Stimulated activated CD4-positive, alpha-beta T cell treated with anti-CD3 and anti-CD28 coated beads, Interleukin-4, amount 100 ng/mL, for 24 hours (primary cell): ENCODE measurements at places on chromosomes 6 and 20.
A peak's percentile ranks its signal among the peaks of the same experiment; 100 is the strongest.

- no peak for DNase-seq
These were observed 51.9 kb upstream of the PTPRK start for GRCh38 chr6:128572294-128572693.

DNA sequence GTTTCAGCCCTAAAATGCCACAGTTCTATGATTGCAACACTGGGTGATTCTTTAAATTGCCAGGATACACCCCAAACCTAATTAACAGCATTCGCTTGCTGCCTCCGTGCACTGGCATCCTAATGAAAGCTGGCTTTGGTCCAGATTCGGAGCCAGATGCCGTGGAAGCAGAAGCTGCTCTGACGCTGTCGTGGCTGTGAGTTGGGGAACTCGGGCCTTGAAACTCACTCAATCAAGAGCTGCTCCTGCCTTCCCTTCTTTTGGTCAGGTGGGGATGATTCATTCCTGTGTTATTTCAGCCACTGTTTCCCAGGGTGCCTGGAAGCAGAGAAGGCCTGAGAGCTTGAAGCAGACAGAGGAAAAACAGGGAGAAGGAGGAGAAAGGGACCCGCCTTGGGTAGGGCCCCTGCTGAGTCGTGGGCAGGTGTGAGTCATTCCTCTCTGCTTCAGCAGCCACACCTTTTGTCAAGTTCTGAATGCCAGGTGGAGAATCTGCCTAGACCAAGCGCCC lies 36.2 kb upstream of the DSP start:
- no peak for DNase-seq

- no peak for DNase-seq
These were observed 4.1 kb upstream of the PREX1 start for GRCh38 chr20:48831718-48832404.

- DNase-seq, result no peak
These were observed 11.8 kb downstream of the SLC17A3 start for GRCh38 chr6:25862199-25862598.

- no peak for DNase-seq
These were observed 48.4 kb downstream of the ZFAND3 start for GRCh38 chr6:37867756-37868446.

- DNase-seq, result no peak
These were observed 26.2 kb downstream of the BCAS1 start for GRCh38 chr20:54044156-54044555.

DNA sequence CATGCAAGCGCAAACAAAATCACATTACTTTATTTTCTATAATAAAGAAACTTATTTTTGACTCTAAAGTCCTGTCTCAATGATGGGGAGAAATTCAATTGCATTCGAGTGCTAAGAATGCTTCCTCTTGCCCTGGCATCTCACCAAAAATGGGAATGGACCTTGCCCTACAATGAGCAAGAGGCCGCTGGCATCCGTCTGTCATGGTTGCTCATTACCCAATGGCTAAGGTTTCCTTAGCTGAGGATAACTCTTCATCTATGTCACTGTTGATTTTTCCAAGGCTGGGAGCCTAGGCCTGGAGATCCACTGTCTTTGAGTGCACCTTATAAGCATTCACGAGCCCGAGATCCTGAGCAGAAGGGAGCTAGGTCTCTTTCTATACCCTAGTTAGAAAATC lies 471.3 kb upstream of the NRSN1 start:
- DNase-seq, result no peak

DNA sequence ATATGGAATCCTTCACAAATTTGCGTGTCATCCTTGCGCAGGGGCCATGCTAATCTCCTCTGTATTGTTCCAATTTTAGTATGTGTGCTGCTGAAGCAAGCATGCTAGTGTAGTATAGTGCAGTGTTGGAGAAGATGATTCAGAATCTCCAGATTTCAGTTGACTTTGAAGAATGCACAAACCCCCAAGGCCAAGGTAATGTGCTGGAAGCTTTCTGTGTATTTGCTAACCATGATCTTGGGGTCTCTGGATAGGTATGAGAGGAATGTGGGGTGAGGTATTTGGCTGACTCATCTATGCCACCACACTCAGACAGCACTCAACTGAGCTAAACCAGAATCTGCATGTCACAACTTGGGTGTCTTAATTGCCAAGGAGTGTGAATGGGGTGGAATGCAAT lies 42.6 kb upstream of the DEK start:
- no peak for DNase-seq

DNA sequence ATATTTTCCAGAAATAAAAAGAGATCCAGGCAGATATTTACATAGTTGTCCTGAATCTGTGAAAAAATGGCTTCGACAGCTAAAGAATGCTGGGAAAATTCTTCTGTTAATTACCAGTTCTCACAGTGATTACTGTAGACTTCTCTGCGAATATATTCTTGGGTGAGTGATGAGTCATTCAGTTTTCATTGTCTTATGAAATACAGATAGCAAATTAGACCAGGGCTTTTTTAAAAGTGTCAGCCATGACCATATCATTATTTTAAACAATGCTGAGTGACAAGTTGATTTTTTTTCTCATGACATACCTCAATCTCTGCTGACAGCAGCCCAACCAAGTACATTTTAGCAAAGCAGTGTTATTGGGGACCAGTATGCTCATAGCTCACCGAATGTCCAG lies 32.8 kb downstream of the TSPYL4 start:
- DNase-seq, result no peak

DNA sequence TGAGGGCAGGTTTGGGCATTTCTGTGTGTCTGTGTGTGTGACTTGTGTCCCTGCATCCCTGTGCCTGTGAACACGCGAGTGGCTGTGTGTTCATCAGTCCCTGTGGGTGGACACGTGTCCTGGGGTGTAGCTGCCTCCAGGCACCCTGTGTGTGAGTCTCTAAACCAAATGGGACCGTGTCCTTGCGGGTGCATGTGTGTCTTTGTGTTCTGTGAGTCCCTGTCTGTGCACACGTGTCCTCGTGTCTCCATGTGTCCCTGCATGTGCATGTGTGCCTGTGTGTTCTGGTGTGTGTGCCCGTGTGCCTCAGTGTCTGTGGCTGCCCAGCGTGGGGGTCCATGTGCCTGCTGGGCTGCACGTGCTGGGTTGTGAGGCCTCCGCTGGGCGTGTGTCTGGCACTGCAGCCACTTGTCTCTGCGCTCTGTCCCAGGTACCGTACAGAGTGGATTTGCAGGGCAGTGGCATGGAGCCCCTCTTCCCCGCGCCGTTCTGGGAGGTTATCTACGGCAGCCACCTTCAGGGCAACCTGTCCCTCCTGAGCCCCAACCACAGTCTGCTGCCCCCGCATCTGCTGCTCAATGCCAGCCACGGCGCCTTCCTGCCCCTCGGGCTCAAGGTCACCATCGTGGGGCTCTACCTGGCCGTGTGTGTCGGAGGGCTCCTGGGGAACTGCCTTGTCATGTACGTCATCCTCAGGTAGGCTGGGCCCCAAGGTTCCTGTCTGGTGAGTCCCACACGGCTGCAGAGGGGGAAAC lies 8.2 kb upstream of the LKAAEAR1 start:
- no peak for DNase-seq

DNA sequence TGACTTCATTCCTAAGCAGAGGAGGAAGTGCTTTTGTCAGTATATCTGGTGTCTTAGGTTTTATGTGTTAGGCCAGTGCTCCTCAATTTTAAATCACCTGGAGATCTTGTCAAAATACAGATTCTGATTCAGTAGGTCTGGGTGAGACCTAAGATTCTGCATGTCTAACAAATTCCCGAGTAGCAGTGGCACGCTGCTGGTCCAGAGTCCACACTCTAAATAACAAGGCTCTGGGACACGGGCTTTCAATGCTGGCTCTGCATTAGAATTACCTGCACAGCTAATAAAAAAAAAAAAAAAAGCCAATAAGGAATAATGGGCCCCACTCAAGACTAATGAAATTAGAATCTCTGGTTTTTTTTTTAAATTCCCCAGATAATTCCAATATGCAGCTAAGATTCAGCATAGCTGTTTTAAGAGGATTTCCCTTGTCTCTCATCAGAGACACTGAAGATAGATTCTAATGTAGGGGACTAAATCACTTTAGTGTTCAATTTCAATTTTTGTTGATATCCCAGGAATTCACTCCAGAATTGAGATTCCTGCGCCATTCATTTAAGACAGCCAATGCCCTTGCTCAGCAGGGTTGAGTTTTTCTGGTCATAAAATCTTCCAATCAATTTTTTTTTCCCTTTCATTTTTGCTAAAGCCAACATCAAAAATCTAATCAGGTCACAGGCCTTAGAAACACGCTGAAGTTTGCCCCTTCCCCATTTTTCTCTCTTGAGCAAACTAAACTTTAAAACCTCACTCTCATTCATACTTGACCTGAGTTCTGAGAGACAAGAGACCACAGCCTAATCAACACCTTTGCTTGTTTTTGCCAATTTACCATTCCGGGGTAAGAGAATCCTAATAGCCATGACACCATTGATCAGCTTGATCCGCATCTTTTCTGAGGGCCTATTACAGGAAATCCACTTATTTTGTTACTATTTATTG lies 2.4 kb downstream of the TDP2 start:
- no peak for DNase-seq

GRCh38 chr20:44716309-44717106 lies 1.3 kb downstream of the CCN5 start:
- no peak for DNase-seq

GRCh38 chr20:49446808-49447207 lies 35.7 kb downstream of the KCNB1 start:
- no peak for DNase-seq

DNA sequence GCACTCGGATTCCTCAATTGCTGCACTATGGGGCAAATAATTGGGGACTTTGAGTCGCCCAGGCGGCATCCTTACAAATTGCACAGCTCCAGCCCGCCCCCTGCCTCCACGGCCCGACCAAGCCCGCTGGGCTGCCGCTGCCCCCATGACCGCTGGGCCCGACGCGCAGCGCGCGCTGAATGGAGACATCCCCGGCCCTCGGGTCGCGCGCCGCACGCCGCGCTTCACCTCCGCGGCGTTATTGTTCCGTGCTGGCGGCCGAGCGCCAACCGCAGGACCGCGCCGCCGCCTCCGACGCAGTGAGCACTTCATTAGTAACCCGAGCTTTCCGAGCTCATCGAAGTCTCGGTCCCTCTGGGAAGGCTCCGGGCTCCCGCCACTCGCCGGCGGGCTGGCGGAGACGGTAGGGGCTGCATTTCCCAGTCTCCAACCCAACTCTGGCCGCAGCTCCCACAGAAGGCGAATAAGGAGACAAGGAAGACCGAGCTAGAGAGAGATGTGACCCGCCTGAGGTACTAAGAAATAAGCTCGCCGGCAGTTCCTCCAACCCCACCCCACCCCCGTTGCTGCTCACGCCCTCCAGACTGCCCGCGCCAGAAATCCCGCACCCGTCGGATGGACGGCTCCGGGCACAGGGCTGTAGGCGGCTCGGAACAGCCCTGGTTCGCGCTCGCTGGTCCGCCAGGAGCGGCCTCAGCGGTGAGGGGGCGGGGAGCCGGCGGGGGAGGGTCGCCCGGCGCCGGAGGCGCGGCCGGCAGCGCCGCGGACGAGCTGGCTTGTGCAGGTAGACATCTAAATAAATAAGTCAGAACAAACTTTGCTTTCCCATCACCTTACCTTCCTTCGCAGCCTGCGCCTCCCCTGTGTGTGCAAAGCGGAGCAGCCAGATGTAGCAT lies 703 bp downstream of the EPHA7 start:
- no peak for DNase-seq

GRCh38 chr20:44717986-44718385 lies 2.8 kb downstream of the CCN5 start:
- DNase-seq, result no peak

DNA sequence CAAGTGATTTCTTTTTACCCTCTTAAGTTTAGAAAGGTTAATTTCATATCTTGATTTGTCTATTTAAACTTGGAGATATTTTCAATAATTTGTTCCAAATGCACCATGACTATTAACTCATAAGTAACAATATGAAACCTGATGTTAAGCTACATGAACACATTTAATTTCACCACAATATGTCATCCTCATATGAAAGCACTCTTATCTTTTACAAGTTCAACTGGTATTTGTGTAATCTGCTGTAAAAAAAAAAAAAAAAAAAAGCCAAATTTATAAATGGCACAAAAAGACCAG lies 110.4 kb downstream of the HFE start:
- no peak for DNase-seq

- peak; percentile 83 for DNase-seq
These were observed 6.6 kb upstream of the GUCA1A start for GRCh38 chr6:42166444-42167141.

GRCh38 chr6:106446983-106447382 lies 86.5 kb downstream of the CRYBG1 start:
- no peak for DNase-seq

DNA sequence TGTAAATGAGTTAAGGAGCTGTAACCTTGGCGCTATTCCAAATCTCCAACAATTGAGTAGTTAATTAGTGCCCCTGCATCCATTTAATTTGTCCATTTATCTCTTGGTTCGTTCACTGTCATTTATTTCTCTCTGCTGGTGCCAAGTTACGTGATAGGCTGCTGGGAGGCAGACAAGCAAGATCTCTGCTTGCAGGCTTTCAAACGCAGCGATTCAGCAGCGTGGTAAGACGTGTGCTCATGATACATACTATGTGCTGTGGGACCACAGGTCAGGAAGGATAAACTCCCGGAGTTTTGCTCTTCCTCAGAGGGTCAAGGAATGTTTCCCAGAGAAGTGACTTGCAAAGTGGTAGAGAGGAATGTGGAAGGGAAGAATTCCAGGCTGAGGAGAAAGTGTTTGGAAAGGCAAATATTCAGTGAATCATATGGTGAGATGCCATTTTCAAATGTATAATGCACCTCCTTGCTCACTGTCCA lies 46.4 kb downstream of the UTRN start:
- no peak for DNase-seq

DNA sequence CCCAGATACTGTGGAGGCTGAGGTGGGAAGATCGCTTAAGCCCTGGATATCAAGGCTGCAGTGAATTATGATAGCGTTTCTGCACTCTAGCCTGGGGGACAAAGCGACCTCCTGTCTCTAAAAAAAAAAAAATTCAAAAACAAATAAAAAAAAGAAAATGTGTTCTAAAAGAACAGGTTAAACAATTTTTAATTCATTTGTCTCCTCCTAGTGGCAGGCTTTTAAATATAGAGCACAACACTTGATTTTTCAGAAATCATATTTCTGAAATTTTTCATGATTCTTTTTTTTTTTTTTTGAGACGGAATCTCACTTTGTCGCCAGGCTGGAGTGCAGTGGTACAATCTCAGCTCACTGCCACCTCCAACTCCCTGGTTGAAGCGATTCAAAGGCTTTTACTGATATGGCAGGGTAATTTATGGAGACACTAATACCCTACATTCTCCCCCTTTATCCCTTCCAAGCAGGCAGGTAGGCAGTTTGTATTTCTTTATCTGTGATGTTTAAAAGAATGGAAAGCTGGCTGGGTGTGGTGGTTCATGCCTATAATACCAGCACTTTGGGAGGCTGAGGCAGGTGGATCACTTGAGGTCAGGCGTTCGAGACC lies 8.7 kb upstream of the GTF3C6 start:
- DNase-seq, result no peak

DNA sequence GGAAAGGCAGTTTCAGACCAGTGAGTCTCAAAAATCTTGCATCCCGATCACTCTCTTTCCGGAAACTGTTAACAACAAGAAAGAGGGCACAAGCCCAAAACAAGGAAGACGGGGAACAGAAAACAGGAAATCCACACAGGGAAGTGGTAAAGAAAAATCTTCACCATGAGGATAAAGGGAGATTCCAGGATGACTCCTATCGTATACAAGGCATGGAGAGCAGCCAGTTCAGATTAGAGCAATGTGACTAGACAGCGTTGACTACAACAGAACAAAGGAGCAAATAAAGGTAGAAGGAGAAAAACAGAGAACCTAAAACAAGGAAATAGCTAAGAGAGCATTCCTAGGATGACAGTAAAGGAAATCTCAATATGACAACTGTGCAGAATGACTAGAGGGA lies 26.5 kb downstream of the VNN1 start:
- DNase-seq, result no peak
